ENCODE measurements at places on chromosomes 5 and 9. TPM values are rescaled to one million over a fixed set of nuclear protein-coding genes. Genes with fewer than 3 reads are reported as not detected.

The DMRT3 gene
- total RNA-seq: not detected

The C7 gene
- total RNA-seq: not detected

The NR2F1-AS1 gene
- total RNA-seq: not detected

DNA sequence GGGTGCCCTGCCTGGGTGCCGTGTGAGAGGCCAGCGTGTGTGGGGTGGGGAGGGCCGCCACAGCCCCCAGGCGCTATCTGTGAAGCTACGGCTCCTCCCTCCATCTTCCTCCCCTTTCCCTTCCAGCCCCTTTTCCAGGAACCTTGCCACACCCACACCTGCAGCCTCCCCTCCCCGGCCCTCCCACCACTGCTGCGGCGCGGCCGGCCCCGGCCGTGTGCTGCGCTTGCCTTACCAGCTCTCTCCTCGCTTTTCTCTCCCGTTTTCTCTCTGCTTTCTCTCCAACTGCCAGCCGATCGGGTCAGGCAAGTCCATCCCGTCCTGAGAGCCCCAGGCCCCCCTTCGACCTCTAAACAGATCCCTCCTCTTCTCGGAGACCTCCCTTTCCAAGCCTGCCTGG, 21.4 kb downstream of the GOLGA2 start:
- H3K27me3 ChIP-seq: no peaks in the 10 kb centered on the region
- no peak overlapping the region for H3K4me3 ChIP-seq
- peaks cover 20% of the 10 kb centered on the region for H3K36me3 ChIP-seq
- H3K4me1 ChIP-seq: peaks cover 22% of the 10 kb centered on the region
- DNase-seq: no peak
- no peak overlapping the region for H3K27ac ChIP-seq

GRCh38 chr9:85173967-85174366, 504.4 kb downstream of the NTRK2 start:
- no peaks in the 10 kb centered on the region for H3K4me1 ChIP-seq
- H3K36me3 ChIP-seq: no peaks in the 10 kb centered on the region
- H3K4me3 ChIP-seq: no peak overlapping the region
- no peak for DNase-seq
- H3K27ac ChIP-seq: no peak overlapping the region

GRCh38 chr5:155332618-155333017, 319.1 kb downstream of the KIF4B start:
- H3K4me3 ChIP-seq: no peak overlapping the region
- H3K36me3 ChIP-seq: no peaks in the 10 kb centered on the region
- no peak overlapping the region for H3K27ac ChIP-seq
- DNase-seq: no peak

DNA sequence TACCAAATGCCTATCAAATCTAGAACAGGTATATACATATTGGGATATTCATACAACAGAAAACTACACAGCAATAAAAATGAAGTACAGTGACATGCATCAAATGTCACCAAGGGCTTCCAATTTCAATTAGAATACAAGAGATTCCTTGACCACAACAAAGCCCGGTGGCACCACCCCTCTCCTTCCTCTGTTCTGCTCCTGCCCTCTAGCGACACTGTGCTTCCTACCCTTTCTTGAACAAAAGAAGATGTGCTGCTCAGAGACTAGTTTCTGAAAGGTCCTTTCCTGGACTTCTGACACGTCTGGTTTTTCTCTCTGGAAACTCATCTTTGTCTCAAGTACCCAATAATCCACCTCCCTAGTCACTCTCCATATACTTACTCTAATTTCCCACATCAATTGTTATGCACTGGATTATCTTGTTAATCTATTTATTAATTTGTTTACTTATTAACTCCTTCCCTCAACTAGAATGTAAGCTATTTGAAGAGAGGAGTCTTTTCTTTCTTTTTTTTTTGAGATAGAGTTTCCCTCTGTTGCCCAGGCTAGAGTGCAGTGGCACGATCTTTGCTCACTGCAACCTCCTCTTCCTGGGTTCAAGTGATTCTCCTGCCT, 70.4 kb upstream of the CTSV start:
- no peaks in the 10 kb centered on the region for H3K4me1 ChIP-seq
- no peaks in the 10 kb centered on the region for H3K36me3 ChIP-seq
- DNase-seq: peak; percentile 5
- H3K4me3 ChIP-seq: no peak overlapping the region
- no peak overlapping the region for H3K27ac ChIP-seq

DNA sequence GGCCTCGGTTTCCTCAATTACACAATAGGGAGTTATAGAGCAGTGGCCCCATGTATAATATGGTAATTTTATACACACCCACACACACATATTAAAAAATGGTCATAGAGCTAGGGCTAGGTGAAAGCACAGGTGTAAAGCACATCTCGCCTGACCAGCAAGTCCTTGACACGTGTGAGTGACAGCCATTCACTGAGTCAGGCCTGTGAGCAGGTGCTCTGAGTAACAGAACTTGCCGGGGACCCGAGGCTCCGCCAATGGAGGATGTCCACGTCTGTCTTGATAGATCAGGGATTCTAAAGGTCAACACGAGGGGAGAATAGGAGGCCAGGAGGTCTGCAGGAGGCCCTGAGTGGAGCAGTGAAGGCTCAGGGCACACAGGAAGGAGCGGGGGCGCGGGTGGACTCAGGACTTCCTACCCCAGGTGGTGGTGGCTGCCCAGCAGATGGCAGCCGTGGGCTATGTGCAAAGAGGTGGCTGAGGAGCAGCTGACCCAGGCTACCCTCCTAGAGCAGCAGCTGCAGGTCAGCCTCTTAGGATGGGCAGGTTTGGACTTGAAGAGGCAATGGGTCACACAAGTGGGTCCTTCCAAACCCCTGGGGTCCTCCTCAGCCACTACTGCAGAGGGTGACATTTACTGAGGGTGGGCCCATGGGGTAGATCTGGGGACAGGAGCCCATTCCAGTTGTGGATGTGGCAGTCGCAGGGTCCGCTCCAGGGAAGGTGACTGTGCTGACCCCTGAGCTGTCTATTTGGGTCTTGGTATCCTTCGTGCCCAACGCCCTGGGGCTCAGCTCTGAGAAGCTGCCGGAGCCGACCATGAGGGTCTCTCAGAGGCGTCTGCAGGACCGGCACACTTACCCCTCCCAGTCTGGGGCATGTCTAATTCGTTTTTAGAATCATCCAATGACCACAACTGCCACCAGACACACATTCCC, 45.9 kb downstream of the PRRT1B start:
- no peak overlapping the region for H3K27ac ChIP-seq
- no peak overlapping the region for H3K4me3 ChIP-seq
- H3K4me1 ChIP-seq: peaks cover 25% of the 10 kb centered on the region

DNA sequence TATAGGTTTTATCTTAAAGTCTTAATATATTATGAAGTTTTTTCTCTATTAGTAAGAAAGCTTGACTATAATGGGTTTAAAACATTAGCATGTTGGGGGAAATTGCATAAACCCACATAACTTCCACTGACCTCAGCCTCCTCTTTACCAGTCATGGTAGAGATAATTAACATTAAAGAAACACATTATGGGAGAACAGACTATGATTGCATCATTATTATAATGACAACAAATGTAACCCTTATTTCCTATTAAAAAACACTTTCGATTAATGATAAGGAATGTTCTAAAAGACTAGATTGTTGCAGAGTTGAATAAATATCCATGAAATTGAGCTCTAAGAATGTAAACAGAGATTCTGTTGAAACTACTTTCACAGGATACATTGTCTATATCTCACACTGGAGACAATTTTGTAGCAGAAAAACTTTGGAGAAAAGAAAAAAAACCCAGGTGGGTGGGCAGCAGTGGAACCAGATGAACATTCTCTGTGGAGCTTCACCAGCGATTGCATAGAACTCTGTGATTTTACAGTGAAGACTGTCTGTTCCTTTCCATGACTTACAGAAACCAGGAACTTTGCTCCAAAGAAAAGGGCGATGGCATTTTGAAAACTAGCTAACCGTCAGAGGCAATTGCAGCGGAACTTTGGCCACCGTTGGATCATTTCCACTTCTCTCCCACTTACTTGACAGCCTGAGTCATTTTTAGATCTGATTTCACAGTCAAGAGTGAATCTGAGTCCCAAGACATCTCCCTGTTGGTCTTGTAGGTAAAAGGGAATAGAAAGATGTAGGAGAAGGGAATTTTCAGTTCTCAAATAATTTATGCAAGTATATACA, 21.0 kb upstream of the ERAP2 start:
- H3K27ac ChIP-seq: no peak overlapping the region
- no peaks in the 10 kb centered on the region for H3K27me3 ChIP-seq
- H3K4me1 ChIP-seq: no peaks in the 10 kb centered on the region
- DNase-seq: no peak

DNA sequence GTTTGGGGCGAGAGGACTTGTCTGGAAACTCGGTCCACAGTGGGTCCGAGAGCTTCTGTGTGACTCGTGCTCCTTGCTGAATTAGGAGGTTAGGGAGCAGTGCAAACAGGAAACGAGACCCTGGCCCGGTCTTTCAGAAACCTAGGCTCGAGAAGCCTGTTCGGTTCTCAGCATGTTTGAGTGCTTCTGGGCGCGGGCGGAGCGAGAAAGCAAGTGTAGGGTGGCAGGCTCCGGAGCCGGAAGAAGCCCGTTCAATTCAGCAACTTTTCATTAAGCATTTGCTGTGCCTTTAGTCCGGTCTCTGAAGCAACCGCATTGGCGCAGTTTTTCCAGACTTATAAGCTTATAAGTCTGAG, 547 bp downstream of the CLTA start:
- H3K36me3 ChIP-seq: peaks cover 8% of the 10 kb centered on the region
- peak overlapping the region; percentile 91 for H3K27ac ChIP-seq
- H3K27me3 ChIP-seq: no peaks in the 10 kb centered on the region

All from CD4-positive, alpha-beta memory T cell (primary cell).